ENCODE measurements at places on chromosomes 6 and 20.

GRCh38 chr20:62362991-62363919 is 3.9 kb downstream of the LAMA5 start:
- peak; percentile 30 for DNase-seq

GRCh38 chr6:42509256-42509655 is 54.6 kb upstream of the UBR2 start:
- DNase-seq, result no peak

GRCh38 chr6:157466342-157466648 is 85.3 kb downstream of the ZDHHC14 start:
- DNase-seq, result no peak

- DNase-seq, result no peak
Measured at GRCh38 chr20:46635514-46636136, 15.6 kb downstream of the SLC13A3 start.

DNA sequence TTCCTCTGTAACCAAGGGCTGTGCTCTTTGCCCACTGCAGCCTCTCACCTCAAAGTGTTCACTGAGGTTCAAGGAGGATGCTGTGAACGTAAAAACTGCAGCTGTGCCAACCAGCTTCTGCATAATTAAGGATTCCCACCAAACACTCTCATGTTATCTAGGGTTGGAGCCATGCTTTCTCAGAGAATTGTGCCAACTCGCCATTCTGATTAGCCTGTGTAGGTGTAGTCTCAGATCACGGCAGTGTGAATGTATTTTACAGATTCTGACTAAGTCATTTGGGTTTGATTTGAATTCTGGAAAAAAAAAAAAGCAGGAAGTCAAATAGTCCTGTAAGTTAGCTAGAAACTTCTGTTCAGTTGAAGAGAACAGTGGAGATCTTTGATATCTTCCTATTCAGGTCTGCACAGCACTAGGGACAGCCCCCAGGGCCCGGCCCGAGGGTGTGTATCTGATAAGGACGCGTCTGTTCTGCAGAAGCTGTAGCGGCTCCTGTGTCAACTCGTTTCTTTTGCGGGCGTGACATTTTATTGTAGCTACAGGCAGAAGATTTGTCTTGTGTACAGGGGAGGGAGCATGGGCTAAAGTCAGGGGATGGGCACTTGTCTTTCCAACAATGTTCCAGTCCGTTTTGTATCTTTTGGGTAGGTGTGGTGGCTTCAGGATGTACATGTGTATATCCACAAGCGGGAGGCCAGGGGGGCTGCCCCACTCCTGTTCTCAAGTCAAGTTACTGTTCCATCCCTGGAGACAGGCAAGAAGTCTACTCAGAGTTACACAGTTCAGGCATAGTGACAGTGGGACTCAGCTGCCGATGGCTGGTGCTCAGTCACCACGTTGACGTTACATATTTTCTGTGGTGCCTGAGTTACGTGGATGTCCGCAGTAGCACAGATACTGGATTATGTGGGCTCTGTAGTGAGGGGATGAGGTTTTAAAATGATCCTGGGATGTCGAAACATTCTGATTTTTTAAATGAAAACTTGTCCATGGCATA is 12.4 kb downstream of the IRF4 start:
- DNase-seq, result no peak

GRCh38 chr6:34549026-34549803 is 6.9 kb downstream of the SPDEF start:
- no peak for DNase-seq

- no peak for DNase-seq
Measured at GRCh38 chr6:162270966-162271365, 456.6 kb downstream of the PRKN start.

DNA sequence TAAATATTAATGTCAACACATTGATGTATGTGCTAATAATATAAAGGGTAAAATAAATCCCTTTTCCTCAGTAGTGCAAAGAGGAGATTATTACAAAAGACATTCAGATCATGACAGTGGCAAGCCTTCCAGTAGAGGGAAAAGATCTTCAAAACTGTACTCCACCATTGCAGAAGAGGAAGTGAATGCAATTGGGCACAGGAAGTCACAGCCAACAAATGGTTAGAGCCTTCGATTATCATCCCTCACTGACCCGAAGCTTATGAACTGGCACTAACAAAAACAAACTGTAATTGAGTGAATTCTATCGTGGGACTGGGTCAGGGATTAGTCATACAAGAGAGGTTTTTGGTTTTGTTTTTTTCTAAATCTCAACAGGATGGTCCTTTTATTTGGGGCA is 39.3 kb upstream of the SCGN start:
- no peak for DNase-seq

GRCh38 chr6:26342106-26343004 is 22.6 kb upstream of the BTN3A2 start:
- no peak for DNase-seq

GRCh38 chr6:45697605-45698004 is 318.1 kb downstream of the CLIC5 start:
- no peak for DNase-seq

DNA sequence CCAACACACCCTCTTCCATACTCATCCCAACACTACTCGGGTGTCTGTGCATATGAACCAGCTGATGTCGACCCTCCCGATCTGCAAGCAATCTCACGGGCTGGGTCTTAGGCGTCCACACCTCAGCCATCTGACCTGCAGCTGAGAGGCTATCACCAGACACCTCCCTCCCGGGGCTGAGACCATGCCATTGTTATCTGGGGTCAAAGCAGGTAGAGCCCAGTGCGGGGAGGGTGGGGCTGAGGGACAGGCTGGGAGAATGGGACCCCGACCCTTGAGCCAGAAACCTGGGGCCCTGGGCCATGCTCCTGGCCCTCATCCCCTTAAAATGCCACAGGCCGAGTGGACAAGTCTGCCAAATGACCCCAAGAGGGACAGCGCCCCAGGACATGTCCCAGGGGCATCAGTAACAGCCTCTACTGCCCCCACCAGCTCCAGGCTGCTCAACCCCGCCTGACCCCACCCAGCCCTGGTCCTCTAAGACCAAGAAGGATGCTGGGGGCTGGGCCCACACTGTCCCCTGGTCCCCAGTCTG is 146.7 kb upstream of the CST7 start:
- no peak for DNase-seq

DNA sequence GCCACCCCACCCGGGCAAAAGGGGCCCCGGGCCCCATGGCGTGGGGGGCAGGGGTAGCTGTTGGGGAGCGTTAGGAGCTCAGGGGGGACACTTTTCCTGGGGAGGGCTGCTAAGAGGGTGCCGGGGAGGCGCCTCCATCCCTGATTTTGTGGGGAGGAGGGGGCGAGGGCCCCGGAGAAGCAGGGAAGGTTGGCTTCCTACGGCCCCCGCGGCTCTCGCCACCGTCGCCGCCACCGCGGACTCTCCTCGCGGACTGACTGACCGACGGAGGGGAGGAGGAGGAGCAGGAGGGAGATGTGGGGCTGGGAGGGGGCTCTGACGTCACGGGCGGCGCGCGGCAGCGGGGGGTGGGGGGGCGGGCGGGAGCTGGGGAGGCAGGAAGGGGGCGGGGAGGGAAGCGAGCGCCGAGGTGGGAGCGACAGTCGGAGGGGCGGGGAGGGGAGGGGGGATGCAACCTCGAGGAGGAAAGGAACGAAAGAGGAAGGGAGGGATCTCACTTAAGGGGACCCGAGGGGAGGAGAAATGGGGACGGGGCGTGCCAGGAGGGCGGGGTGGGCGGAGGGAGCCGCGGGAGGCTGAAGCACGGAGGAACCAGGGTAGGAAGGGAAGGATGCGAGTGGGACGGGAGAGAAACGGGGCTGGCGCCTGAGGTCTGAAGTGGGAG is 5.1 kb downstream of the GABBR1 start:
- DNase-seq, result peak; percentile 88

GRCh38 chr6:118551063-118552053 is 3.3 kb downstream of the PLN start:
- DNase-seq, result no peak

DNA sequence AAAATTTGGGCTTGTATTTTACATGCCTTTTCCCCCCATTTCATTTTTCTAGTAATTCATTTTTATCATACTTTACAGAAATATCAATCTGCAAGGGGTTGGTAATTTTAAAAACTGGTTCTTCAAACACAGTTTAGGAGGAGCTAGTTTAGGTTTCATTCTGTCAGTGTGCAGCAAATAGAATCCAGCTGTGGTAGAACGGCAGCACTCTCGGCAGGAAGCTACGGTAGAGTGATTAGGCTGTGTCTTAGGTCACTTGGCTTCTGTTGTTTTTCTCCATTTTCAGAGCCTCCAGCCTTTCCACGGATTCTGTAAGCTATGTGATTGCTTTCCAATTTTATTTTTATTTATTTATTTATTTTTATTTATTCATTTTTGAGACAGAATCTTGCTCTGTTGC is 32.7 kb downstream of the TLDC2 start:
- no peak for DNase-seq

DNA sequence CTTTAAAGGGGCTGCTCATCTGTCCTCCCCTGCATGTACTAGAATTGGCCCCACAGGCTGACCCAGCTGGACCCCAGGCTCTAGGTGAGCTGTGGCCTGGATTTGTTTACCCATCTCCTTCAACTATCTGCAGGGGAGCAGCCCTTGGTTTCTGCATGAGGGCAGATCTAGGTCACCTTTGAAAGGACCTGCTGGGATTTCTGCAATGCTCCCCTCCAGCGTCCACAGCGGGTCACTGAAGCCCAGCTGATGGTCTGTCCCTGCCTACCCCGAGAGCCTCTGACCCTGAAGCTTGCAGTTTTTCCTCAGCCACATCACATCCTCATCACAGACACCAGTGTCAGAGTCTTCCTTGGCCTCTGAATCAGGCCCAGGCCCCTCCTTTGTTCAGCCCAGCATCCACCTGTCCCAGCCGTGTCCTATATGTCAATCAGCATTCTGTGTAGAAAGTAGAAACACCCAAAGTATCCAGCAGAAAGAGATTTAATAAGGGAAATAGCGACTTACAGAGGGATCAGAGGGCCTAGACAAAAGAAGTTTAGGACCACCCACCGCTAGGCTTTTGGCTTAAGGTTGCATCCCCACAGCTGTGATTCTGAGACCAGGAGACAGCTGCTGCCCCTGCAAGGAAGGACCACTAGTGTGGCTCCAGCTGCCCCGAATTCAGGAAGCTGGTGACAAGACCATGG is 243.1 kb downstream of the LRFN2 start:
- DNase-seq, result no peak

- no peak for DNase-seq
Measured at GRCh38 chr6:169800668-169801395, 49.4 kb downstream of the ERMARD start.

GRCh38 chr6:88662163-88662580 is 301.2 kb downstream of the RNGTT start:
- no peak for DNase-seq

- no peak for DNase-seq
Measured at GRCh38 chr20:3193806-3194616, 10.5 kb downstream of the DDRGK1 start.

GRCh38 chr6:122347280-122347679 is 52.2 kb upstream of the HSF2 start:
- no peak for DNase-seq

DNA sequence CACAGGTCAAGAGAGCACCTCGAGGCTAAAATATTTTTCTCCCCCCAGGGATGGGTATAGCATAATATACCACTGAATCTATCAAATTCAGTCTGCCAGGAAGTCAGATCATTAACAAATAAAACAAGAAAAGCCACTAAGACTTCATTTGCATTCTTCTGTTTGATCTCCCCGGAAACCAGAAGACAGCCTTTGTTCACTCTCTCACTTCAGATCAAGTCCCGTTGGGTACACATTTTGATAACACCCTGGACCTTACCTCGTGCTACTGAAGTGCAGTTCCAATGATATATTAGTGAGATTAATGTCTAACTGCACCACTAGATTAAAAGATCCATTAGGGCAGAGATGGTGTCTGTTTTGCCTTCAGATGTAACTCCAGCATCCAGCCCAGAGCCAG is 157.7 kb upstream of the B3GAT2 start:
- no peak for DNase-seq

DNA sequence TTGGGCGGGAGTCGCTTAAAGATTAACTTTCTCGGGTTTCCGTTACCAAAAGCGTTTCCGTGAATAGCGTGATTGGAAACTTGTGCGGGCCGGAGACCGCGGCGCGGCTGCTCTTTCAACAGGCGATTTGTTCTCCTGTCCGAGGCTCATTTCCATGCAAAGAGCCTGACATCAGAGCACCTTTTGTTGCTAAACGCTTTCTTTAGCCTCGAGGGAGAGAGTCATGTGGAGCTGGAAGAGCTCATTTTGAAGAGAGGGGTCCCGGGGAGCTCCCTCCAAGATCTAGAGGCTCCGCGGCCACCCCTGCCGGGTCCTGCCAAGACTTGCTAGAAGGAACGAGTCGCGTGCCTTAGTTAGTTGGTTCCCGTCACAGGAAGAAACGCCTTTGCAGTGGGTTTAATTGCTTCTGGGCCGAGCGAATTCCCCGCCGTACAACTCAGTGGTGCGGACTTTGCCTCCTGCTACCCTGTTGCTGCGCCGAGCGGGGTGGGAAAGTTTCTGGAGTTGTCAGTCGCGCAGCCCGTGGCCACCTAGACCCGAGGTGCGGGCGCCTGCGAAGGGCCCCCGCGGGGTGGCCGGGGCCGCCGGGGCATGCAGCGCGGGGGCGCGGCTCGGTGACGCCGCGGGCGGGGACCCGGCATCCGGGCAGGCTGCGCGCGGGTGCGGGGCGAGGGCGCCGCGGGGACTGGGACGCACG is at the start of gene SASH1:
TSS of gene SASH1 (plus strand) at position 489 of the 697 bp plus-strand sequence. CDS start 230 bp downstream, outside the sequence.
- DNase-seq, result peak; percentile 72

All from left cardiac atrium (tissue), 4 donors.